ENCODE measurements at places on chromosomes 1 and 21. TPM values are rescaled to one million over a fixed set of nuclear protein-coding genes. Genes with fewer than 3 reads are reported as not detected.

AQP10 gene
- not detected for total RNA-seq

- H3K27me3 ChIP-seq: no peaks in the 10 kb centered on the region
- H3K36me3 ChIP-seq: no peaks in the 10 kb centered on the region
- no peak overlapping the region for H3K4me3 ChIP-seq
- H3K27ac ChIP-seq: no peak overlapping the region
Observed at GRCh38 chr1:151949371-151950193, 40.3 kb upstream of the THEM4 start.

DNA sequence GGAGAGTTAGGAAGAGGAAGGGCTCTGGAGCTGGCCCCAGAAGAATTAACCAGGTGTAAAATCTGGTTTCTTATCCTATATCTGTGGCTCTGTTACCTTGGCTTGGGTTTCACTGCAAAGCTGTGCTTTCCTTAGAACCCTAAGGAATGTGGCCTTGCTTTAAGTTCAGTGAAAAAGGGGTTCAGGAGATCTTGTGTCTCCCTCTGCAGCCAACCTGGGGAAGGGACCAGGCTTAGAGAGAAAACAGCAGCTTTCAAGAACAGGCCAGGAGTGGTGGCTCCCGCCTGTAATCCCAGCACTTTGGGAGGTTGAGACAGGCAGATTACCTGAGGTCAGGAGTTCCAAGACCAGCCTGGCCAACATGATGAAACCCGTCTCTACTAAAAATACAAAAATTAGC lies 16.1 kb upstream of the MYCL start:
- H3K27me3 ChIP-seq: no peaks in the 10 kb centered on the region
- no peak overlapping the region for H3K27ac ChIP-seq
- H3K4me3 ChIP-seq: no peak overlapping the region
- peaks cover 5% of the 10 kb centered on the region for H3K4me1 ChIP-seq
- H3K36me3 ChIP-seq: no peaks in the 10 kb centered on the region

DNA sequence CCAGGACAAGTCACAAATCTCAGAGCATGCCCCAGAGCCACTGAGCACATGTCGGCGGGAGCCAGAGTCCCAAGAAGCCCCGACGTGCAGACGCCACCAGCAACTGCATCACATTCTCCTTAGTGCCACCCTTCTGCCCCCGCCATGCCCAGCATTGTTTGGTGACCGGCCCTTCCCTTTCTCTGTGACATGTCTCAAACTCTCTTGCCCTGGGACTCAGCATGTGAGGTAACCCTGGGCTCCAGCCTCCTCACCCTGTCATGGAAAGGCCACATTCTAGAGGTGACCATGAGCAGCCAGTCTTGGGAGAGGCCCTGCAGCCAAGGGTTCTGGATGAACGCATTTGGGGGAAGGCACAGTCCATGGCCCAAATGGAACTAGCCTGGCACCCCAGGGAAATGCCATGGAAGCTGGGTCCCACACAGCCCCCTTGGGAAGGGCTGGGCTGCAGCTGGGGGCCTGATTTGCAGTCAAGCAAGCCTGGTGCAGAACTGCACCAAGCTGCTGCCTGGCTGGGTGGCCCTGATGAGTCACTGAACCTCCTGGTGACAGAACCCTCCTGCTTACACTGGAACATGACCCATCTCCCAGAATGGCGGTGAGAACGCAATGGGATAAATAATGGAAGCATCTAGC lies 94.4 kb downstream of the ITPKB start:
- no peaks in the 10 kb centered on the region for H3K36me3 ChIP-seq
- no peak overlapping the region for H3K4me3 ChIP-seq
- no peak overlapping the region for H3K27ac ChIP-seq
- H3K27me3 ChIP-seq: no peaks in the 10 kb centered on the region
- H3K4me1 ChIP-seq: peaks cover 38% of the 10 kb centered on the region

- DNase-seq: no peak
- H3K4me3 ChIP-seq: no peak overlapping the region
- peak overlapping the region; percentile 58 for H3K27ac ChIP-seq
- peaks cover 10% of the 10 kb centered on the region for H3K27me3 ChIP-seq
Observed at GRCh38 chr1:942864-943533, 16.1 kb downstream of the NOC2L start.
